ENCODE measurements at places on chromosomes 11 and 22.

DNA sequence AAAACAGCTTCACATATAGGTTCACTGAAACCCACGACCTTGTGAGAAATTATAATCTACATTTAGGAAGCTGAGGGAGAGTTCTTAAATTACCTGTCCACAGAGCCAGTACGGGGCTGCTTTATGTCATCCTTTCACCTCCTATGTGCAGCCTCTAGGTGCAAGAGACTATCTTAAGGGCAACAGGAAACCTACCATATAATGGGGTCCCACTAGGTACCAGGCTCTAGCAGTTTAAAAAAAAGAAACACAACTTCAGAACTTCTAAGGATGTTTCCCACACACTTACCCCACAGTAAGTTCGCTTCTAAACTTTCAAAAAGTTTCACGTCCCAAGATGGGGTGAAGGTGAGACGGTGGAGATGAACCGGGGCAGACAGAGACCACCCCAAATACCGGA, 573 bp downstream of the STK33 start:
- no peak for DNase-seq

DNA sequence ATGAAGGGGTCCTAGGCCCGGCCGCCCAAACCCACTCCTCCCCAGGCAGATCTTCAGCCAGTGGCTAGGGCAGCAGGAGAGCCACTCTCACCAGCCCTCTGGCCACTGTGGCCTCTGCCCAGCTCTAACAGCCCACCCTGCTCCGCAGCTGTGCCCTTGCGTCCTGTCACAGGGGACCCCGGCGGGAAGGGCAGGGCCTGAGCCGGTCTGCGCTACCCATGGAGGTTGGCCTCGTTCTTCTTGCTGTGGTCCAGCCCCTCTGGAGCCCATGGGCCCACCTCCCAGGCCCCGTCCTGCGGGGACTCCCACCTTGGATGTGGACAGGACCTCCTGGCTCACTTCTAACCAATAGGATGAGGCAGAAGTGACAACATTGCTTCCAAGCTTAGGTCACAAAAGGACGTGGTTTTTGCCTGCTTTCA, 38.3 kb upstream of the TH start:
- DNase-seq, result no peak

DNA sequence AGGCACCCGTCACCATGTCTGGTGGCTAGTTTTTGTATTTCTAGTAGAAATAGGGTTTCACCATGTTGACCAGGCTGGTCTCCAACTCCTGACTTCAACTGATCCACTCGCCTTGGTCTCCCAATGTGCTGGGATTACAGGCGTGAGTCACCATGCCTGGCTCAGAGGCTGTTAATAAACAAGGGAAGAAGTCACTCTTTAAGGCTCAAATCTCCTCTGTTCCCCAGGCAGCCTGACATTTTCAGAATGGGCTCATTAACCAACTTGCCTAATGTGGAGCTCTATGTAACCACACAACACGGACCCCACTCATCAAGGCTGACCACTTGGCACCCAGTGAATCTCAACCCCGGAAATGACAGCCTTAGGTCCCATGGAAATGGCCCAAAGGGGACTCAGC, 24.1 kb downstream of the APOL3 start:
- no peak for DNase-seq

GRCh38 chr11:81005595-81005994, 1564.8 kb upstream of the TENM4 start:
- no peak for DNase-seq

GRCh38 chr22:39153220-39153717, 789 bp upstream of the CBX7 start:
- no peak for DNase-seq

All from activated CD4-positive, alpha-beta T cell treated with anti-CD3 and anti-CD28 coated beads, Interleukin-2, amount 50 U/mL, for 24 hours (primary cell).